ENCODE measurements at places on chromosomes 7 and 10.

DNA sequence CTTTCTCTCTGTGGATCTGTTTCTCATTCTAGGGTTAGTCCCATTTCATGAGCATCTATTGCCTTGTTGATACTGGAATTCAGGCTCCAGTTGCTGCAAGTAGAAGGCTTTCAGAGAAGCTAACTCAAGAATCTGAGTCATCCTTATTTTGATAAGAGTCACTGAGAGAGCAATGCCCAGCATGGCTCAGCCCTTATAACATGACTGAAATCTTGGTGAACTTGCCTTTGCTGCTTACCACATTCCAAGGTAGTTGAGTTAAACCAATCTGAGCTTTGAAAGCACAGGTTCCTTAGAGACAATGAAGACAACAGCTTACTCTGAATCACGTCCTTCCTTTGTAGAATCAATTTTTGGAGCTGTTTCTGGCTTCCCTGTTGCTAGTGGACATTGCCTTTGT is 53.6 kb upstream of the CHCHD3 start:
- DNase-seq, result peak; percentile 1

DNA sequence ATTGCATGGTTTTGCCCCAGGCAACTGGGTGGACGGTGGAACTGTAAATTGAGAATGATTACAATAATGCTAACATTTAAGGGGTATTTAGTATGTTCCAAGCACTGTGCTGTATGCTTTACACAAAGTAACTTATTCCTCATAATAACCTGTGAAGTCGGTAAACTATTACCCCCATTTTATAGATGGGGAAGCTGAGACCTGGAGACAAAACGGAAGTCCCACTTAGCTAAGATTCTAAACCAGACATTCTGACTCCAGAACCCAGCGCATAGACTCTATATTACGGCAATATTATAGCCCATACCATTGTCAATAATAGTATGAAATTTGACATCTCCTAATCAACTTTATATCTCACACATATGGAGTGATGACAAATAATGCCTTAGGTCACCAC is 39.9 kb upstream of the TMEM236 start:
- DNase-seq, result no peak

DNA sequence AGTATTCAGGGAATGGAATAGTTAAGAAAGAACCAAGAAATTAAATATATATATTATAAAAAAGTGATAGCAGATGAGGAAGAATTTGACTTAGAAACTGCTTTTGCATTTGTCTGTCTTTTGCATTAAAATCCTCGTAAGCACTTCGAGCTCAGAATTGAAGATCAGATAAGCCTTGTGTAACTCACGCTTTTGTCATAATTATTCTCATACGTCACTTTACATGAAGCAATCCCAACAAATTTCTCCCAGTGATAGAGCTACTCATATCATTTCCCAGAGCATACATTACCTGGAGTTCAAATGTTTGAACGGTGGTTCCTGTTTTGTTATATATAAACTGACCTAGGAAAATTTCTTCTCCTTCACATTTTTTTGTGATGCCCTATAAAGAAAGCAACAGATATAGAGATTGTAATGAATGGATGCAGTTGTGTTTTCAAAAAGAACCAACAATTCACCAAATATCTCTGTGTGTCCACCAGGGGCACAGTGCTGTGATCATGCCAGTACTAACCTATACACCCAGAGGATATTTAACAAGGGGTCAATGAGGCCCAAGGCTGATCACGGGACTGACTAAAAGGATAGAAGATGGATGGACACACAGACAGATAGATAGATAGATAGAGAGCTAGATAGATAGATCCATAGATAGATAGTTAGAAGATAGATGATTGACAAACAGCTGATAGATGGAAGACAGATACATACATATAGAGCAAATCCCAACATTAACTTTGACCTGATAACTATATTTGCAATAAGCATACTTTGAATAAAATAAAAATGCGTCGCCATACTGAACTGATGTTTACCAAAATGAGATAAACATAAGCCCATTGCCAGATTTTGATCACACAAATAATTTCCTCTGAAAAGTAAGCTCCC is 9.3 kb upstream of the HUS1 start:
- no peak for DNase-seq

DNA sequence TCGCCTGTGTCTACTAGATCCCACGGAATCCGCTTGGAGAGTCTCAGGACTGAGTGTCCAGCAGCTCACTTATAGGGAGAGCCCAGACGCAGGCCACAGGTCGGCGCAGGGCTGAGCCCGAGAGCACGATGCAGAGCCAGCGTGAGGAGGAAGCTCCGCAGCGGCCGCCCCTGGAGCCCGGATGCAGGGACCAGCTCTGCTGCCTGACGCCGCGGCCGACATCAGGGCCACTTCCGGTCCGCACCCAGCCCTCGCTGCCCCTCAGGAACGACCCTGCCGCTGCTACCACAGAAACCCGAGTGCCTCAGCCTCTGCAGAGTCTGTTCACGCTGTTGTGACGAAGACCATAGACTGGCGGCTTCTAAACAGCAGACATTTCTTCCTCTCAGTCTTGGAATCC is 275.8 kb upstream of the PPP2R2D start:
- no peak for DNase-seq

DNA sequence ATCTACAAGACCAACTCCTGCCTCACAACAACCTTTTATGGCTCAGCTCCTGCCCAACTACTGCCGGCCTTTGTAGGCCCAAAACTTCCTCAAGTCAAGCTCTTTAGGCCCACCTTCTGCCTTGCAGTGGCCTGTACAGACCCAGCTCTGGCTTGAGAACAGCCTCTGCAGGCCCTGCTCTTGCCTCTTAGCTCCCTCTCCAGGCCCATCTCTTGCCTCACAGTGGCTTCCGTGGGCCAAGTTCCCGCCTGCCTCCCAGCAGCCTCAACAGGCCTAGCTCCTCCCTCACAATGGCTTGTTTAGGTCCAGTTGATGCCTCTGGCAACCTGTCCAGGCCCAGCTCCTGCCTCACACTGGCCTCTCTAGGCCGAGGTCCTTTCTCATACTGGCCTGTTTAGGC is 32.4 kb upstream of the VKORC1L1 start:
- DNase-seq, result no peak

GRCh38 chr10:78729800-78730199 is 339.0 kb upstream of the ZMIZ1 start:
- no peak for DNase-seq

GRCh38 chr10:24873281-24873683 is 79.1 kb downstream of the PRTFDC1 start:
- DNase-seq, result peak; percentile 19

- DNase-seq, result peak; percentile 82
Observed at GRCh38 chr10:96130326-96130995, 364 bp downstream of the ZNF518A start.

DNA sequence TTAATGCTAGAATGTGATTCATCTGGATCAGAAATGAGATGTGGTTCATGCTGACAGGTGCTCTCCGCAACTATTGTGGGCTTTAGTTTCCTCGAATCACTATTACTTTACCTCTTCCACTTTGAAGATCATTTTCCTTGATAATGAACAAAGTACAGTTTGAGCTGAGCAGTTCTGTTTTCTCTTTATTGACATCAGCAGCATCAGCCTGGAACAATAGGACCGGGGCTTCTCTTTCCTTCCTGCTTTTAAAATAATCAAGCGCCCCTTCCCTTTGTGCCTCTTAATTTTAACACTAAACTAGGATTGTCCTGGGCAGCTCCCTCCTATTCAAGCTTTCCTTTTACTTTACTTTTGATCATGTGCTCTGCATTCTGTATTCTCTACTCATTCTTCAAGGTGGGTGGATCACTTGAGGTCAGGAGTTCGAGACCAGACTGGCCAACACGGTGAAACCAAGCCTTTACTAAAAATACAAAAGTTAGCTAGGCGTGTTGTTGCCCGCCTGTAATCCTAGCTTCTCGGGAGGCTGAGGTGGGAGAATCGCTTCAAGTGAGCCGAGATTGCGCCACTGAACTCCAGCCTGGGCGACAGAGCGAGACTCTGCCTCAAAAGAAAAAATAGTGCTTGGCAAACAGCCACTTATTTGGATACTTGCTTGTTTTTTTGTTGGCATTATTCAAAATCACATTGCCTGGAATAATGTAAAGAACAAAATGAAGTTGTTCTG is 67.0 kb upstream of the RHEB start:
- no peak for DNase-seq

DNA sequence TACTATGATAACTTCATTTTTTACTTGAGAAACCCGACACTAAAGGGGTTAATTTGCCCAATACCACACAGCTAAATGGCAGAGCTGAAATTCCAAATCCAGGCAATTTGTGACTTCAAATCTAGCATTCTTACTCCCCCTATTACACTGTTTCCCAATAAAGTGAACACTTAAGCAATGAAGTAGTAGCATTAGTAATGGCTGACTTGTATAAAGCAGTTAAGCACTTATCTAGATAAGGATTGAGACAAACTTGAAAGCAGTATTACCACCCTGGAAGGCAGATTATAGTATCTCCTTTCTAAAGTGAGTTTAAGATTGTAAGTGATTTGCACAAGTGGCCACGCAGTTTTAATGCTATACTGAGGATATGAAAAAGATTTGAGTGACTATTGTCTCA is 39.3 kb downstream of the WASL start:
- DNase-seq, result no peak

- no peak for DNase-seq
Observed at GRCh38 chr7:39461263-39461820, 104.9 kb upstream of the YAE1 start.

- no peak for DNase-seq
Observed at GRCh38 chr10:89185658-89186057, 21.5 kb downstream of the CH25H start.

DNA sequence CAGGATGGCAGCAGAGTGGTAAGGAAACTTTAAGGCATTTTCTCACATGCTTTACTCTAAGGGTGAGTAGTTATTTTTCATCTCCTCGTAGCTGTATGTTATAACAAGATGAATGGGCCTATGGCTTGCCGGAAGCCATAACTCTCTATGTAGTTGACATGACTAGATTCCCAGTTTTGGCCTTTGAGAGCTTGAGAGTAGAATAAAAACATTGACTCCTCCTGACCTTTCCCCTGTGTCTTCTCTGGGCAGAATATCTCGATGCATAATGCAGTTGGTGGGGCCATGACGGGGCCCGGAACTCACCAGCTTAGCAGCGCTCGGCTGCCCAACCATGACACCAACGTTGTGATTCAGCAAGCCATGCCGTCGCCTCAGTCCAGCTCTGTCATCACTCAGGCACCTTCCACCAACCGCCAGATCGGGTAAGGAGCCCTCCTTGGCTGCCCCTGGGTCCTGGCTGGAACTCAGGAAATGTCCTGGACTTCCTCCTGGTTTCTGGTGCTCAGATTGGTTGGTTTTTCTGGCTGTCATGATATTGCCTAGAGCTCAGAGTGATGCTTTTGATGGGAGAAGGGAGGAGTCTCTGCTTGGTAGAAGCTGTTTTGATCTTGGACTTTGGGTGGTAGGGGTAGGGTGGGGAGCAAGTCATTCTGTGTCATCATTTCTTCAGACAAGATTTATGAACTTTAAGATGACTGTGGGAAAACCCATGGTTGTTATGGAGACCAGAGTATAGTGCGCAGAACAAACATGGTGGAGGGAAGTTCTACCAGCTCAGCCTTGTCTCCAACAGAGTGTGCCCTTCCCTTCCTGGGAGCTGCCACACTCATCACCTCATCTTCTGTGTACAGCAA is 158.0 kb downstream of the CREB5 start:
- DNase-seq, result peak; percentile 100

- no peak for DNase-seq
Observed at GRCh38 chr7:18927134-18927533, 190.3 kb downstream of the TWIST1 start.

DNA sequence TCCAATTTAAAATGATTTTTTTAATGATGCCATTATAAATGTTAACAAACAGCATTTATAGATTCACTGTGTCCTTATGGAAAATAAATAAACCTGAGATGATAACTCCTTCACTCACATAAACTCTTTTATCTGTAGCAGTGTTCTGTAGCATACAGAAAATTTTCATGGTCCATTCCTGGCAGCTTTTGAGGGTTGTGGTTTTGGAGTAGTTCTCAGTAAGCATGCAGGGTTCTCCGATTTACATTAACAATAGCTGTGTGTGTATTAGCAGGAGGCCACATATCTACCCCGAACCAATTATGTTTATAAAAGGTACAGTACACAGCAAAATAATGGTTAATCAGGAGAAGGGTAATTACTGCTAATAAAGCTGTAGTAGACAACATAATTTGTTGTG is 162.7 kb downstream of the CDCA7L start:
- DNase-seq, result no peak

- DNase-seq, result no peak
Observed at GRCh38 chr7:87154569-87154968, 2.3 kb downstream of the DMTF1 start.
